ENCODE measurements at places on chromosomes 1 and 21.

DNA sequence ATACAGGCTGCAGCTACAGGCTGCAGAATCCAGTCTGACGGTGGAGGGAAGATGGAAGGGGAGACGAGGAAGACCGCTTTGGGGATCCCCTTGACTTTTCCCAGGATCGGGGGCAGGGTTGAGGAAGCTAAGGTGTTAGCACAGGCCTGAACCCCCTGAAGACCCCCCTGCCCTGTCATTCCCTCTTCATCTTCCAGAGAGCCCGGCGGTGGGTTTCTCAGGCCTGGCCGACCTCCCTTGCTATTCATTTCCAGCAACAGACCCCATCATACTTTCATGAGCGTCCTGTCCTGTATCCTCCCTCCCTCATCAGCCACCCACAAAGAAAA is 112.0 kb downstream of the PGBD5 start:
- no peak for DNase-seq

DNA sequence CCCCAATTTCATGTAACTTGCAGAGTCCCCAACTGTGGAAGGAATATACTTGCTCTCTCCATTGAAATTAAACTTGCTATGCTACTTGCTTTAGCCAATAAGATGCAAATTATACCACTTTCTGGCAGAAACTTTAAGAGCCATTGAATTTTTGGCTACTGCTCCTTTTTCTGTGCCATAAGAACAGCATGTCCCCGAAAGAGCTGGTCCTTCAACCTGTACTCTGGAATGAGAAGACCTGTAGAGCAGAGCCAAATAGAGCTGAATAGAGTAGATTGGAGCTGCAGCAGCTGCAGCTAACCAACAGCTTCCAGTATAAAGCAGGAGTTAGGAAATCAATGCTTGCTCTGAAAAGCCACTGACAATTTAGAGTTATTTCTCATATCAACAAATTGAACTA is 472.3 kb upstream of the B3GALT2 start:
- DNase-seq = no peak

GRCh38 chr1:40038697-40039096 is 1.8 kb upstream of the CAP1 start:
- no peak for DNase-seq

- DNase-seq = no peak
Observed at GRCh38 chr1:36751525-36751924, 268.8 kb upstream of the CSF3R start.

- no peak for DNase-seq
Observed at GRCh38 chr1:207040181-207040533, 7.6 kb upstream of the C1orf116 start.

GRCh38 chr1:168671782-168672181 is 57.2 kb downstream of the DPT start:
- DNase-seq = no peak

GRCh38 chr1:53860967-53861411 is 22.9 kb upstream of the NDC1 start:
- DNase-seq = peak; percentile 81
